ENCODE measurements at places on chromosomes 13 and 19.

GRCh38 chr19:19444681-19445155 is 39.2 kb downstream of the GATAD2A start:
- no peak for DNase-seq

GRCh38 chr13:50613356-50613831 is 230.1 kb downstream of the DLEU7 start:
- DNase-seq, result no peak

GRCh38 chr13:21031594-21032275 is 29.7 kb downstream of the LATS2 start:
- no peak for DNase-seq

- no peak for DNase-seq
Observed at GRCh38 chr13:41004875-41005693, 14.0 kb downstream of the ELF1 start.

- no peak for DNase-seq
Observed at GRCh38 chr13:22298530-22298929, 627.7 kb downstream of the FGF9 start.

GRCh38 chr19:10419646-10420443 is 493 bp upstream of the PDE4A start:
- DNase-seq, result no peak

GRCh38 chr13:60772726-60773125 is 375.7 kb downstream of the TDRD3 start:
- no peak for DNase-seq

- no peak for DNase-seq
Observed at GRCh38 chr19:30717381-30717780, 345.2 kb downstream of the ZNF536 start.

DNA sequence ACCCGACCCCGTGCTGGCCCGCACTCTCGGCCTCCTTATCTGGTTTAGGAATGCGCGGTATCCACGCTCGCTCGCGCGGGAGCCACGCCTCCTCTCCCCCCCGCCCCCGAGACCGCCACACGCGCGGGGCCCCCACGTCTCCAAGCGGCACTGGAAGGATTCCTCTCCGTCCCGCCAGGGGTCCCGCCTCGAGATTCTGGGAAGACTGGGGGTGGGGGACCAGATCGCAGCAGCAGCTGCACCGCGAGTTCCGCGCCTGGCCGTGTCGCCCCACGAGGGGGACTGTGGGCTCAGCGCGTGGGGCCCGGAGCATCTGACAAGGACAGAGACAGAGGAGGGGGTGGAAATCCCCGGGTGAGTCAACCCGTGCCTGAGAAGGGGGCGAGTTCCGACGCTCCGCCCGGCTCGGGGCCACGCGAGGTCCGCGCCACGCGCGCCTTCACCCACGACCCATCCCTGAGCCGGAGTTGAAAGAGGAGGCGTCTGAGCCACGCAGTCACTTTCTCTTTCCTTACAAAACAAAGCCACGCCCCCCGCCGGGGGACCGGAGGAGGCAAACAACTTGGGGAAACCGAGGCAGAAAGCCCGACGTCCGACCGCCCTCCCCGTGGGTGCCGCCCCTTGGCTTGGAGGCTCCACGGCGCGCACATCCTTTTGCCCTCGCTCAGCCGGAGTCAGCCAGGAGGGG is 814 bp downstream of the S1PR2 start:
- DNase-seq, result no peak

DNA sequence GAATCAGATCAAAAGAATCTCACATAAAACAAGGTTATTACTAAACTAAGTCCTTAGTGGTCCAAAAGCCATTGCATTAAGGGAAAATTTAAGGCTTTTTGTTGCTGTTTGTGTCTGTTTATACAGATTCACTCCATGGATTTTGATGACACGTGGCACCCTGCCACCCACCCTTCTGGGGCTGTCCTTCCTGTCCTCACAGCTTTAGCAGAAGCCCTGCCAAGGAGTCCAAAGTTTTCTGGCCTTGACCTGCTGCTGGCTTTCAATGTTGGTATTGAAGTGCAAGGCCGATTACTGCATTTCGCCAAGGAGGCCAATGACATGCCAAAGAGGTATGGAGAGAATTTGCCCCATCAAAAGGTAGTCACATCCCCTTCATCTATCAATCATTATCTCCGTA is 6.9 kb downstream of the ACOD1 start:
- DNase-seq, result no peak

- peak; percentile 84 for DNase-seq
Observed at GRCh38 chr19:2529473-2529918, 53.6 kb downstream of the GADD45B start.

GRCh38 chr19:51422053-51422448 is 4.6 kb upstream of the SIGLEC10 start:
- no peak for DNase-seq

- DNase-seq, result no peak
Observed at GRCh38 chr13:40102854-40103253, 447.4 kb downstream of the COG6 start.

- DNase-seq, result no peak
Observed at GRCh38 chr13:66809485-66809884, 420.7 kb downstream of the PCDH9 start.

DNA sequence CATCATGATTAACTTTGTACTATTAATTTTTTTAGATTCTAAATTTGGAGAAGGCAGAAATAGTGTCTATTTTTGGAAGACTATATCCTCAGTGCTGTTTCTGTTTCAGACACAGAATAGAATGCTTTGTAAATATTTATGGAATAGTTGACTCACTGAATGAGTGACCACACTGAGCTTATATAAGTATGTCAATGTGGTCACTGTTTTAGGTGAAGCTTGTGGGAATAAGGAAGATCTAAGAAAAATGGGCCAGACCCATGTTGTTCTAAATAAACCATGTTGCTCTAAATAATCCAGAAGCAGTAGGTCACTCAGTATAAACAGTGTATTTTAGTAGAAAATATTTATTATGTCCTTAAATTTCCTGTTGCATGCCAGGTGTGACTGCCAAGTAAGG is 45.5 kb upstream of the DACH1 start:
- DNase-seq, result no peak

GRCh38 chr19:47253467-47253881 is 2.9 kb upstream of the CCDC9 start:
- peak; percentile 68 for DNase-seq

GRCh38 chr13:46176756-46177155 is 5.2 kb downstream of the LCP1 start:
- DNase-seq, result no peak

DNA sequence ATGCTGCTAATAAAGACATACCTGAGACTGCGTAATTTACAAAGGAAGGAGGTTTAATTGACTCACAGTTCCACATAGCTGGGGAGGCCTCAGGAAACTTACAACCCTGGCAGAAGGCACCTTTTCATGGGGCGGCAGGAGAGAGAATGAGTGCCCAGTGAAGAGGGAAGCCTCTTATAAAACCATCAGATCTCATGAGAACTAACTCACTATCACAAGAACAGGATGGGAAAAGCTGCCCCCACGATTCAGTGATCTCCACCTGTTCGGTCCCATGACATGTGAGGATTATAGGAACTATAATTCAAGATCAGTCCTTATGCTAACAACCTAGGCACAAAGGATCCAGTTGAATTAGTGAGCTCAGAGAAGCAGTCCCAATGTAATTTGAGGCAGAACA is 59.4 kb downstream of the GPC6 start:
- DNase-seq, result no peak

DNA sequence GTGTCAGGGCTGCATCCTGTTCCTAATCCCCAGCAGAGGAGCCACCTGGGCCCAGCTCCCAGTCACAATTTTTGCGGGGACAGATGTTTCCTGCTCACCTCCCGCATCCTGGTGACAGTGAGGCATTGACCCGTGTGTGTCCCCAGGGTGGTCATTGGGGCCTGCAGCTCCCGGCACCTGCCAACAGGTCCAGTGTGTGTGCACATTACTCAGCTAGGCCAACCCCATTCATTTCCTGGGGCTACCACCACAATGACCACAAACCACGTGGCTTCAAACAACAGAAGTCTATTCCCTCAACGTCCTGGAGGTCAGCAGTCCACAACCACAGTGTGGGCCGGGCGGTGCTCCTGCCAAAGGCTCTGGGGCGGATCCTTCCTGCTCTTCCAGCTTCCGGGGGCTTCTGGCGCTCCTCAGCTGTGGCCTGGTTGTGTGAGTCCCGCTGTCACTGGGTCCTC is 11.9 kb upstream of the F2RL3 start:
- DNase-seq, result no peak

DNA sequence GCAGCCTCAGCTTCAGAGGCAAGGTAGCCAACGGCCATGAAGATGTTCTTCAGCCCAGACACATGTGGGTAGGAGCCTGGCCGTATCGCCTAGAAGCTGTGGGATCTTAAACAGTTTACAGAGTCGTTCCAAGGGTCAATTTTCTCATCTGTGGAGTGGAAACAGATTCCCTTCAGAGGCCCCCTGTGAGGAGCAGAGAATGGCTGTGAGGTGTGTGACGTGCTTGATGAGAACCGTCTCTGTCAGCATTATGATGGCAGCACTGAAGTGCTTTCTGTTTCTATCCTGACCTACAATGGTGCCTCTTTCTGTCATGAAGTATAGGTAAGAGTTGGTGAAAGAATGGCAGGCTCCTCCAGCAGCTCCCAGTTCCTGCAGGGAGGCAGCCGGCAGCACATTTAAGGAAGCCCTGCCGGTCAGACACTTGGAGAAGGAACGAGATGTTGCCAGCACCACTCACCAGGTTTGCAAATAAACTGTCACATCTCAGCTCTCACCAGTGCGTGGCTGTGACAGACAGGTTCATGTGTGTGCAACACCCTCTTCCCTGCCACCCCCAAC is 277.3 kb downstream of the FOXO1 start:
- DNase-seq, result no peak

GRCh38 chr19:28396287-28396831 is 816.6 kb downstream of the UQCRFS1 start:
- DNase-seq, result no peak

DNA sequence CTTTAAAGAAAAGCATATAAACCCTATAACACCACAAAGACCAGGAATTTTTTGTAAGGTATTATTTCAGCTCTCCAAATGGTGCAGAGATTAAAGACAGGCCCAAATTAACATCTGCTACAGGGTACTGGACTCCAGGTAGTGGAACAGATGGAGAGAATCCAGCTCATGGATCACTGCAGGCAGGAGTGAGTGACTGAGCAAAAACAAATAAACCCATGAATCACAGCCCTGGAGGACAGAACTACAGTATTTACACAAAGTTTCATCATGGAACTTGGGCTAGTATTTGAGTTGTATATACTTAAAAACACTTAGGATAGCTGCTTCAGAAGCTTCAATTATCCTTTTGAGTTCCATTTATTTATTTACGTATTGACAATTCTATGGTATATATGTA is 132.8 kb upstream of the SPRY2 start:
- DNase-seq, result no peak

DNA sequence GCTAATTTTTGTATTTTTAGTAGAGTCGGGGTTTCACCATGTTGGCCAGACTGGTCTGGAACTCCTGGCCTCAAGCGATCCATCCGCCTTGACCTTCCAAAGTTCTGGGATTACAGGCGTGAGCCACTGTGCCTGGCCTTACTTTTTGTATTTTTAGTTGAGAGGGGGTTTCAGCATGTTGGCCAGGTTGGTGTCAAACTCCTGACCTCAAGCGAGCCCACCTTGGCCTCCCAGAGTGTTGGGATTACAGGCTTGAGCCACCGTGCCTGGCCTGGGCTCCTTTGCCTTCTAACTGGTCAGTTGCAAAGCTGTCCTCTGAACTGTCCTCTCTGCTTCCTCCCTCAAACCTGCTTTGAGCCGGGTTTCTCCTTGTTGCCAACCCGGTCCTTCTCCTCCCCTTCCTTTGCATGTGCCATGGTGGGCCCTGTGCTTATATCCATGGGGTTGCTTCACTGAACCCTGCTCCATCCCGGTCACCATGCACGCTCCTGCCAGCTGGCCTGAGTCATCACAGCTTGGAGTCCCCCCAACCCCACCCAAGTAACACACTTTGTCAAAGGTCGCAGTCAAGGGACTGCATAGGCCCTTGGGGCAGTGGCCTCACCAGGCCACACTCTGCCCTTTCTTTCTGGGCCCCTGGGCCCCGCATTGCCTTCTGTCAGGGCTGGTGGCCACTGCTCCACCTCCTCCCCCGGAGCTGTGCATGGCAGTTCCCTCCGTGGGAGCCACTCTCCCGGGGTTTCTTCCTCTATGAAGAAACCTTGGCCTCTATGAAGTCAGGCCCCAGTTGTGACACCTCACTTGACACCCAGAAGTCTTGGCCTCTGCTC is 21.2 kb downstream of the WTIP start:
- no peak for DNase-seq

GRCh38 chr19:37333457-37333856 is 37.4 kb upstream of the ZNF527 start:
- no peak for DNase-seq

DNA sequence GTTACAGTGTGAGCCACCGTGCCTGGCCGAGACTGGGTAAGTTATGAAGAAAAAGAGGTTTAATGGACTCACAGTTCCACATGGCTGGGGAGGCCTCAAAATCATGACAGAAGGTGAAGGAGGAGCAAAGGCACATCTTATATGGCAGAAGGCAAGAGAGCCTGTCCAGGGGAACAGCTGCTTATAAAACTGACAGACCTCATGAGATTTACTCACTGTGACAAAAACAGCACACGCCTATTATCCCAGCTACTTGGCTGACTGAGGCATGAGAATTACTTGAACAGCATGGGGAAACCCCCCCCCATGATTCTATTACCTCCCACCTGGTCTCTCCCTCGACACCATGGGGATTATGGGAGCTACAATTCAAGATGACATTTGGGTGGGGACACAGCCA is 23.4 kb upstream of the ZNF561 start:
- DNase-seq, result no peak

GRCh38 chr13:30121244-30121643 is 186.1 kb downstream of the KATNAL1 start:
- no peak for DNase-seq

- no peak for DNase-seq
Observed at GRCh38 chr19:30648866-30649862, 277.0 kb downstream of the ZNF536 start.

GRCh38 chr19:32669310-32669709 is 5.7 kb downstream of the ANKRD27 start:
- DNase-seq, result no peak

- DNase-seq, result no peak
Observed at GRCh38 chr13:73358606-73359095, 299.8 kb downstream of the KLF5 start.

DNA sequence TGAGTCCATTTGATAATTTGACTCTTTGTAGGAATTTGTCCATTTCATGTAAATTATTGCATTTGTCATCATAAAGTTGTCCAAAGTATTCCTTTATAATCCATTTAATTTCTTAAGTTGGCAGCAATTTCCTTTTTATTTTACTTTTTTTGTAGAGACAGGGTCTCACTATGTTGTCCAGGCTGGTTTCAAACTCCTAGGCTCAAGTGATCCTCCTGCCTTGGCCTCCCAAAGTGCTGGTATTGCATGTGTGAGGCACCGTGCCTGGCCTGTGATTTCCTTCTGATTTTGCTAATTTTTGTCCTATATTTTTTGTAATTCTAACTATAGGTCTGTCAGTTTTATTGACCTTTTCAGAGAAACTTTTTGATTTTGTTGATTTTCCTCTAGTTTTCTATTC is 84.9 kb downstream of the URI1 start:
- DNase-seq, result no peak

GRCh38 chr19:3125900-3126524 is 9.8 kb upstream of the GNA15 start:
- no peak for DNase-seq
